Kidney epithelial cell (primary cell): ENCODE measurements at places on chromosomes 12 and 14.

GRCh38 chr14:53062856-53063255 is 90.3 kb downstream of the DDHD1 start:
- DNase-seq: no peak

- no peak for DNase-seq
These were observed 26.5 kb downstream of the NUAK1 start for GRCh38 chr12:106112145-106112821.

DNA sequence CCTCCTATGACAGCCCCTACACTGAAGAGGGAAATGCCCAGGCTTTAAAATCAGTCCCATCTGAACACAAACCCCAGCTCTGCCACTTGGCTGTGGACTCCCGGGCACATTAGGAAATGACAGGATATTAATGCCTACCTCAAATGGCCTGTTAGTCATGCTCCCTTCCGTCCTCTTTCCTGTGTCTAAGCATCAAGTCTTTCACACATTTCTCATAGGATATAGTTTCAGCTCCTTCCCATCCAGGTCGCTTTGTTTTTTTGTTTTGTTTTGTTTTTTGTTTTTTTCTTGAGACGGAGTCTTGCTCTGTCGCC is 16.1 kb downstream of the PLEK2 start:
- no peak for DNase-seq

- no peak for DNase-seq
These were observed 21.8 kb upstream of the WDR20 start for GRCh38 chr14:102117852-102118251.

- DNase-seq: no peak
These were observed 23.0 kb downstream of the EVL start for GRCh38 chr14:100088226-100088625.
